HT1080 (cell line): ENCODE measurements at places on chromosomes 7 and 10.

GRCh38 chr10:12589791-12590190 lies 240.4 kb downstream of the CAMK1D start:
- DNase-seq = no peak

- DNase-seq = no peak
These were observed 28.7 kb upstream of the USP6NL start for GRCh38 chr10:11639849-11640764.

DNA sequence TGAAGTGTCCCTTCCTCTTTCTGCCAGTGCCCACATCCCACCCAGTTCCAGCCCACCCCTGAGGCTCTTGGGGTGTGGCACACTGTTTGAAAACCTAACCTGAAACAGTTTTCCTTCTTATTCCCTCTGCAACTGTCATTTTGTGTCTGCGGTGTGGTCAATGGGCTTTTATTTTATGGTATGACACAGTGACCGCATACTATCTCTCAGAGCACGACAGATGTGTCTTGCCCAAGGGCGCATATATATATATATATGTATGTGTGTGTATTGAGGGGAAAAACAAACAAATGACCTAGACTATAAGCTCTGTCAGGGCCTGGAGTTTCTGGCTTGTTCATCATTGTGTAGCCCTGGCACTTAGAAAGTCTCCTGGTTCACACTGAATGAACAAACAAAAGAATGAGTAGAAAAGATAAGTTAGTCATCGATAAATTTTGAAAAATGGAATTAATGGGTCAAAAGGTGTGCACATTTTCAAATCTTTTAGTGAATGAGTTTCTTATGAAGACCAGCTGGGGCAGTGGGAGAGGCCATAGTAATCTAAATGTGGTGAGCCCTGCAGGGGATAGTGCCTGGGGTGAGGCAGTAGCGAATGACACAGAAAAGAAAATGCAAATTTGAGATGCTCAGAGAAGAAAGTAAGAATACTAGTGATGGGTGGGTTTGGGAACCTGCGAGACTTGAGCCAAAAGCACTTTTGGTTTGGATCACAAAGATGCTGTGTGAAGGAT lies 198.4 kb downstream of the SNX10 start:
- DNase-seq = no peak

- no peak for DNase-seq
These were observed 68.1 kb upstream of the LEP start for GRCh38 chr7:128172963-128173362.

DNA sequence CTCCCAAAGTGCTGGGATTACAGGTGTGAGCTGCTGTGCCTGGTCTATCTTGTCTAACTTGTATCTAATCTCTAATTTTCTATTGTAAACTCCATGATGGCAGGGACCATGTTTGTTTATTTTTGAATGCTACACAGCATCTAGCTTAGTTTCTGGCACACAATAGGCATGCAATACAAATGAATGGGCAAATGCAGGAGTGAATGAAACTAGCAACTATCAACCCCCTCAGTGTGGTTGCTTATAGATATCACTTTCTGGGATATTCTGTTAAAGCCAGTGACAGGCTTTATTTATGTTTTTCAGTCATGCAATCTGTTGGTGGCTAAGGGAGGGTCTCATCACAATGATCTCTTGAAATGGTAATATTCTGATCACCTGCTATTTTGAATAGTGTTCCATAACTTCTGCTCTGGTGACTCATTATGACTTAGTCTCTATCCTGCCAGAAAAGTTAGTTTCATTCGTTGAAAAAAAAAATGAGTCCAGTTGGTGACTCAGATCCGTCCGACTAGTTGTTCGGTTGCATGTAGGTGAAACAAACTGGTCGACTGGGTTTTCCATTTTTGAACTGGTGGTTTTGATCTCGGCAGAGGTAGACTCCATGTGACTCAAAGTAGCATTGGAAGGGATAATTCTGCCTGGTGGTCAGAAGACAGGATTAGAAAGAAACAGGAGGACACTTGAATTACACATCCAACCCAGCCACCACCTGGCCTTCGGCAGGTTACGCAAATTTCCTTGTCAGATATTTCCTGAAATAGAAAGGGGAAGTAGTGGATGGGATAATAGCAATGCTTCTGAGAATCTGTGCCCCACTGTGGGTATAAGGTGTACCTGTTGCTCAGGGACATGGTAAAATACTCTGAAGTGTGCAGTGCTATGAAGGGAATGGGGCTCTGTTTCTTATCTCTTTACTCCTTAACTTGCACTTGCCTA lies 76.8 kb downstream of the GATA3 start:
- DNase-seq = peak; percentile 96
